RPMI8226 (cell line): ENCODE measurements at places on chromosomes 2 and 18.
A peak's percentile ranks its signal among the peaks of the same experiment; 100 is the strongest.

DNA sequence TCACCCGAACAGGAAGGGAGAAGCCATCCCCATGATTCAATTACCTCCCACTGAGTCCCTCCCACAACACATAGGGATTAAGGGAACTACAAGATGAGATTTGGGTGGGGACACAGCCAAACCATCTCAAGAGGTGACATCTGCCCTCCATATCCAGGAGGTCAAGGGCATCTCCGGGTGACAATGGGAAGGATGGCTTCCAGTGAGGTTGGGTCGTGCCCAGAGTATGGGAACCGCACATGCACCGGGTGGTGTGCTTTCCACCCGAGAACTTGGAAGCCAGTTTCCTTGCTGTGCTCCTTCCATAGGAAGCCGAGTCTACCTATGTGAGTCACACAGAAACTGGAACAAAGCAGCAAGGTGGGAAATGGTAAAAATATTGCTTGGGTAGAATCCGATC, 216.9 kb upstream of the SALL3 start:
- DNase-seq: no peak

DNA sequence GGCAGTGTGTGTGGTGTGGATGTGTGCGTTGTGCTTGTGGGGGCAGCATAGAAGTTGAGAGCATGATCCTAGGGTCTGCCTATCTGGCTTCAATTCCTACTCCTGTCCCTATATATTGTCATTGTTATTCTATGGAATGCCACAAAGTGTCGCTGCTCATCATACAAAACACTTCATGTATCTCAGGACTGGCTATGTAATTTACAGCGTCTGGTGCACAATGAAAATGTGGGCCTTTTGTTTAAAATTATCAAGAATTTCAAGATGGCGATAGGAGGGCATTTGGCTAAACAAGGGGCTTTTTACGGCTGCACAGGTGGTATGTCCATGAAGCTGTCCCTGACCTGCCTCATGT, 3.4 kb downstream of the SERPINB2 start:
- peak; percentile 49 for DNase-seq

DNA sequence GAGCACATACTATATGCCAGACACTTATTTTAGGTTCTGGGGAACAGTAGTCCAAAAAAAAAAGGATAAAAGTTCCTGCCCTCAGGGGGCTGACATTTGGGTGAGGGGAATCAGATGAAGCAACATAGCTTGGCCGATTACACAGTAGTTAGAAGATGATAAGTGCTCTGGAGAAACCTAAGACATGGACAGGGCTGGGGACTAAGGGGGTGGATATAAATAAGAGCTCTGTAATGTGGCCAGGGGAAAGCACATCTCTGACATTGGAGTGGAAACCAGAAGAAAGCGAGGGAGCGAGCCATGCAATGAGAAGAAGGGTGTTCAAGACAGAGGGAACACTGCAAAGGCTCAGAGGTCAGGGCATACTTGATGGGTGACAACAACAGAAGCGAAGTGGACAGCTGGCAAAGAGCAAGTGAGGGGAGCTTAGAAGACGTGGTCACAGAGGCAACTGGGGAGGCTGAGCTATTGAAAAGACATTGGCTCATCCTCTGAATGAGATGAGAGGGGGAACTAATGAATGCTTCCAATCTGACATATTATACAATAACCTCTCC, 11.4 kb downstream of the TMEM182 start:
- no peak for DNase-seq

DNA sequence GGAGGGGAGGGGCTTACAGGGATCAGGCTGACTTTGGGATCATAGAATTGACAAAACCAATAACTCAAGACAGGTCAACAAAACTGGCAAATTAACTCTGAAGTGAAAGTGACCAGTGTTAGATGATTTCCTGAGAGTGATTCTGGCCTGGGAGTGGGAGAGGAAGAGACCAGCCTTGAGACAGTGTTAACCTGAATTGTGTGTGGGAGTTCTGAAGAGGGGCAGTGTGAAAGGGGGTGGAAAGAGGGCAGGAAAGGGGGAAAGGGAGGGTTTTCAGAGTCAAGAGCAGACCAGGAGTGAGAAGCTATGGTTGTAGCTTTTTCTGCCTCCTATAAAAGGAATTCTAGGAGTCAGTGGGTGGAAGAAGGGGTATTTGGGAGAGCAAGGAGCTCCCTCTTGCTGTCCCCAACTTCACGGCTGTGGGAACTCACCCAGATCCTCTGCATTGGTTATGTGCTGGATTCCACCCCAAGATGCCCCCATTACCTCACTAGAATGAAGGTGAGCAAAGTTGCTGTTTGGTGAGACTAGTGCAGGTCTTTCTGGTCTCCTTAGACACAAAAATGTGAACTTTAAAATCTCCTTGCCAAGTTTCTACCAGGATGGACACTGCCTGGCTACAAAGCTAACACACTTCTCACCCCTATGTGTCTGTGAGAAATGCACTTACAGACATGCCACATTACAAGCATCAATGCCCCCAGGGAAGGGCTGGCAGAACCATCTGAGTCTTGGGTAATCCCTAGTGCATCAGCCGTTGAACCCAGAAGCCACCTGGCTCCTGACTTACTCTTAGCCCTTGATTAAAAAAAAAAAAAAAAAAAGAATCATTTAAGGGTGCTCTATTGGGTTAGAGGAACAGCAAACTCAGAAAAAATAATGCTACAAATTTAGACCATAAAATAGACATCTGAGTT, 61.6 kb downstream of the BMP10 start:
- no peak for DNase-seq

- peak; percentile 70 for DNase-seq
Observed at GRCh38 chr18:35756506-35757117, 175.1 kb downstream of the GALNT1 start.

- DNase-seq: no peak
Observed at GRCh38 chr2:9547262-9547991, 8.2 kb downstream of the ADAM17 start.

GRCh38 chr2:85243101-85244072, 84.4 kb downstream of the TGOLN2 start:
- DNase-seq: peak; percentile 60

DNA sequence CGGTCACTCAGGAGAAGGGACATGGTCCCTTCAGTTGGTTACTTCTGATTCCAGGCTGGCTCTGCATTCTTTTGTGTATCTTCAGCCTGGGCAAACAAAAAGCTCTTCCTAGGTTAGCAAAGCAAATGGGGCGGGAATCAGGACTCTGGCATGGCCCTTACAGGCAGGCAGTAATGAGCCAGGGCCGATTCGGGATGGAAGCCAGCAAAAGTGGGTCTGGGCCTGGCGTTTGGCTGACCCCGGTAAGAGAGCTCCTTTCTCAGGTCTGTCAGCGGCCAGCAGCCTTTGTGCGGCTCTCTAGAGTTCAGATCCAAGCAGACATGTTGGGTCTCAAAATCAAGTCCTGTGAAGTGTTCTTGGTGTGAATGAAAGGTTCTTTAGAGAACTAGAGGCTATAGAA, 81.5 kb upstream of the EML6 start:
- no peak for DNase-seq

- no peak for DNase-seq
Observed at GRCh38 chr2:214781226-214781625, 28.3 kb downstream of the BARD1 start.

- peak; percentile 64 for DNase-seq
Observed at GRCh38 chr2:95323347-95324155, 26.4 kb downstream of the KCNIP3 start.

- DNase-seq: peak; percentile 76
Observed at GRCh38 chr18:37309059-37309458, 256.5 kb downstream of the CELF4 start.

- DNase-seq: no peak
Observed at GRCh38 chr2:132255714-132256113, 94.0 kb upstream of the ANKRD30BL start.
